ENCODE measurements at places on chromosomes 4 and X.

DNA sequence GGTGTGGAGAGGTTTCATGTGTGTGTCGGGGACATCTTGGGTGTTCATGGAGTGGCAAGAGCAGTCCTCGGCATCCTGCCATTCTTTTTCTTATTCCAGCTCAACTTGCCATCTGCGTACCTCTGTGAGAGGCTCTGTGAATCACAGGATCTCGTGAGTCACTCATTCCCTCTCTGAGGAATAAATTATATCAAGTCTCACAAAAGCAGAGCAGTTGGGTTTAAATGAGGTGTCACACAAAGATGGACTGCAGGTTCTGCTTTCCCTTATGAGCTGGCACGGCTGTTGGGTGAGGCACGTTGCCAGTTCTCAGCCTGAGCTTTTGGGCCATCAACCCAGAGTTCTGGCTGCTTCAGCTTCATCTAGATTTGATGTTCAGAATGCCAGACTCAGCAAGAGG lies 6.8 kb upstream of the OCIAD2 start:
- peaks cover 2% of the 10 kb centered on the region for H3K4me1 ChIP-seq
- no peaks in the 10 kb centered on the region for H3K36me3 ChIP-seq
- no peak for DNase-seq
- no peak overlapping the region for H3K27ac ChIP-seq
- no peaks in the 10 kb centered on the region for H3K27me3 ChIP-seq
- no peak overlapping the region for H3K4me3 ChIP-seq

DNA sequence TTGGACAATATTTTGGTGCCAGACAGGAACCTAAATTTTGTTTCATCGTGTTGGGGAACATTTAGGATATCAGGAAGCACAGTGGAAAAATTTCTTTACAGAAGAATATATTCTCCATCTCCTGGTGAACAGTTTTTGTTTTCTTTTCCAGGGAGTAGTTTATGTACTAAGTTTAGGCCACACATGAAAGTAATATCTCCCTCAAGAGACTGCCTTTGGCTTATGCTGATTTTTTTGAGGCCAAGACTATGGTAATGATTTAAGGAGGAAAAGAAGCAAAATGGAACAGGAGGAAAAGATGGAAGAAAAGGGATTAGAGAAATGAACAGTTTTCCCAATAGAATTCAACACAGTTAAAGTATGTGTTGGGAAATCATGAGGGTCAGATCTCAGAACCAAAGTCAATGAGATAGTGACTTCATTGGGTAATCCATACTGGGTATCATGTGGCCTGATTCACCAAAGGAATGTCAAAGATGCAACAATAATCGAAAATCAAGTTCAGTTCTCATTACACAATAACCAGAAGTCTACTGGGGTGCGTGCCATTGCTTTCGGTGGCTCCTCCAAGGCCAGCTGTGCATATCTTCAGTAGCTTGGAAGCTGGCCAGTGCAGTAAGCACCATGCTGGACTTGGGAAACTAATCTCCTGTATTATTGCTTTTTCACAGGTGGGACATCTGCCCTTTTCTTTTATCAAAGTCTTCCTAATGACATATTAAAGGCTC lies 234.8 kb downstream of the COL25A1 start:
- no peaks in the 10 kb centered on the region for H3K27me3 ChIP-seq
- no peak overlapping the region for H3K4me3 ChIP-seq
- H3K4me1 ChIP-seq: no peaks in the 10 kb centered on the region
- no peak overlapping the region for H3K27ac ChIP-seq

DNA sequence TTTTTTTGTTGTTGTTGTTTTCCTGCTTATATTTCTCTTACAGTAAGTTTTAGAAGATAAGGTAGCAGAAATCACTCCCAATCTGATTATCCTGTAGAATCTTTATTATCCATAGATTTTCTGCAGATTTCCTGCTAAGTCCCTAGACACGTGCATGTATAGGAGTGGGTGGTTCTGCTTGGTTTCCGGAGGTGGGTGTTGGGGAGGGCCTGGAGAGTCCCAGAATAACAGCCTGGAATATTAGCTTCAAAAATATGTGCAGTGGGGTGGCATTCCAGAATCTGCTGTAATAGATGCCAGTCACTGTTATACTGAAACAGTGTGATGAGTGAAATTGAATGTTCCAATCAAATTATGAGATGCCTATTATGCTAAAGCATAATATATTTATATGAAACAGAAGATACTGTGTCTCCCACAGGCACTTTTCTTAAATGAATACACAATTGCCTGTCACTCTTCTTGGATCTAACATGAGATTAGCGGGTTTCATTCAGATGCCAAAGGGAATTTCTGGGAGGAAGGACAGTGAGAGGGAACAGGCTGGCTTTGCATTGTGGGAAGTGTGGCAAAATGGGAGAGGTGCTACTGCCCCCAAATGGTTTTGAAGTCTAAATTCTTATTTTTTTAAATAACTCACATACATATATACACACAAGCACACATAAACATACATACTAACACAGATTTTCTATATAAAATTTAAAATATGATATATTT lies 37.6 kb downstream of the C4orf50 start:
- H3K27me3 ChIP-seq: no peaks in the 10 kb centered on the region
- no peak overlapping the region for H3K27ac ChIP-seq
- H3K4me3 ChIP-seq: no peak overlapping the region
- no peaks in the 10 kb centered on the region for H3K4me1 ChIP-seq

GRCh38 chrX:14598330-14598729 lies 69.0 kb downstream of the GLRA2 start:
- H3K27me3 ChIP-seq: peaks cover 4% of the 10 kb centered on the region
- peaks cover 2% of the 10 kb centered on the region for H3K4me1 ChIP-seq
- no peak overlapping the region for H3K4me3 ChIP-seq
- no peaks in the 10 kb centered on the region for H3K36me3 ChIP-seq

GRCh38 chrX:15438332-15438731 lies 54.1 kb upstream of the VEGFD start:
- no peak overlapping the region for H3K4me3 ChIP-seq
- H3K27ac ChIP-seq: no peak overlapping the region
- no peaks in the 10 kb centered on the region for H3K4me1 ChIP-seq
- no peaks in the 10 kb centered on the region for H3K36me3 ChIP-seq
- no peaks in the 10 kb centered on the region for H3K27me3 ChIP-seq
- DNase-seq: no peak

DNA sequence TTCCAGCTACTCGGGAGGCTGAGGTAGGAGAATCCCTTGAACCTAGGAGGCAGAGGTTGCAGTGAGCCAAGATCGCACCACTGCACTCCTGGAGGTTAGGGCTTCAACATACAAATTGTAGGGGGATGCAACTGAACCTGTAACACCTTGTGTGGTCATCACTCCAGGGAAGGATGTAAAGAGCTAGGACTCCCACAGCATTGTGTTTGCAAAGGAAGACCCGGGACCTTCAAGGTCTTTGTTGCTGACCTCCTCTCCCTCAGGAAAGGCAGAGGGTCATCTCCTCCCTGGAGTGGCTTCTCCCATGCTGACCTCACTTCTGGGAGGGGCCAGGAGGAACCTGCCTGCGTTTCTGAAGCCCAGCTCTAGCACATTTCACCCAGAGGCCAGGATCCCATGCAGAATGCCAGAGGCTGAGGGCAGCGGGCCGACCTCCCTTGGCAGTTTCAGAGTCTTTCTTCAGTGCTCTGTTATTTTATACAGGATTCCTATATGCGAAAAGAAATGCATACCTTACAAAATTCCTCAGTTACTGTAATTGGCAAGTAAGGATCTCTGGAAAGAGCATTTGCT lies 80.2 kb downstream of the HTRA3 start:
- no peaks in the 10 kb centered on the region for H3K27me3 ChIP-seq
- no peaks in the 10 kb centered on the region for H3K36me3 ChIP-seq
- no peak for DNase-seq
- peaks cover 6% of the 10 kb centered on the region for H3K4me1 ChIP-seq

DNA sequence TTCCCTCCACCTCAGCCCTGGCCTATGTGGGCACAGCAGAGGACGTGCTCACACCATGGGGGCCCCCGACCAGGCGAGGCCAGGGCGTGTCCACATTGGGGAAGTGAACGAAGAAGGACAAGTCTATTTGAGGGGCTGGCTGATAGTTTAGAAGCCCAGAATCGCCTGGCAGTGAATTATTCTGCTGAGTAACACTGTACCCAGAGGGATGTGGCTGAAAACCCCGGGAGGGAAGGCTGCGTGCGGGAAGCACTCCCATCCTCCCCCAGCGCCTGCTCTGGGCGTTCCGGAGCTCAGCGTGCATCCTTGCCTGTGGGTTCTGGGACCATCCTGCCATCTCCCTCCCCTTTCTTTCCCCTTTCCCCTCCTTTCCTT lies 66.6 kb downstream of the TRMT44 start:
- H3K27ac ChIP-seq: no peak overlapping the region
- DNase-seq: no peak
- no peaks in the 10 kb centered on the region for H3K36me3 ChIP-seq
- H3K4me3 ChIP-seq: no peak overlapping the region
- peaks cover 26% of the 10 kb centered on the region for H3K4me1 ChIP-seq

GRCh38 chr4:44701037-44701436 lies 22.8 kb downstream of the GUF1 start:
- H3K27me3 ChIP-seq: no peaks in the 10 kb centered on the region
- no peak for DNase-seq
- no peaks in the 10 kb centered on the region for H3K4me1 ChIP-seq
- no peak overlapping the region for H3K27ac ChIP-seq
- no peak overlapping the region for H3K4me3 ChIP-seq
